ENCODE measurements at places on chromosomes 13 and 19.

DNA sequence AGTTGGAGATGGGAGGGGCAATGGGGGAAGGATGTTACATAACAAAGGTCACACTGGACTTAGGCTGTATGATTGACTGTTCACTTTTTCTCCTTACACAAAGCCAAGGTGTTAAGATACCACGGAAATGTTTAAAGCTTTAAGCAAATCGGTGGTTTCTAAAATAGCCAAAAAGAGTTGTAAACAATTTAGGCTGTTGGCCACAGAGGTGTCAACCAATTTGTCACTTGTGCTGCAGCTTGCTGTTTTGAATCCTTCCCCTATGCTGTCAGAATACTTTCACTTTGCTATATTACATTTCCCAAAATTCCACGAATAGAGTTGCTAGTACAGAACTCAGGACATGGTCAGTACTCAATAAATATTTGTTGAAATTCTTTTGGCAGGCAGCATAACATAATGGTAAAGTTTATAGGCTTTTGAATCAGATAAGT lies 149.3 kb downstream of the VWA8 start:
- H3K4me3 ChIP-seq: no peak overlapping the region
- no peaks in the 10 kb centered on the region for H3K27me3 ChIP-seq
- peaks cover 30% of the 10 kb centered on the region for H3K36me3 ChIP-seq
- DNase-seq: no peak
- H3K4me1 ChIP-seq: no peaks in the 10 kb centered on the region

DNA sequence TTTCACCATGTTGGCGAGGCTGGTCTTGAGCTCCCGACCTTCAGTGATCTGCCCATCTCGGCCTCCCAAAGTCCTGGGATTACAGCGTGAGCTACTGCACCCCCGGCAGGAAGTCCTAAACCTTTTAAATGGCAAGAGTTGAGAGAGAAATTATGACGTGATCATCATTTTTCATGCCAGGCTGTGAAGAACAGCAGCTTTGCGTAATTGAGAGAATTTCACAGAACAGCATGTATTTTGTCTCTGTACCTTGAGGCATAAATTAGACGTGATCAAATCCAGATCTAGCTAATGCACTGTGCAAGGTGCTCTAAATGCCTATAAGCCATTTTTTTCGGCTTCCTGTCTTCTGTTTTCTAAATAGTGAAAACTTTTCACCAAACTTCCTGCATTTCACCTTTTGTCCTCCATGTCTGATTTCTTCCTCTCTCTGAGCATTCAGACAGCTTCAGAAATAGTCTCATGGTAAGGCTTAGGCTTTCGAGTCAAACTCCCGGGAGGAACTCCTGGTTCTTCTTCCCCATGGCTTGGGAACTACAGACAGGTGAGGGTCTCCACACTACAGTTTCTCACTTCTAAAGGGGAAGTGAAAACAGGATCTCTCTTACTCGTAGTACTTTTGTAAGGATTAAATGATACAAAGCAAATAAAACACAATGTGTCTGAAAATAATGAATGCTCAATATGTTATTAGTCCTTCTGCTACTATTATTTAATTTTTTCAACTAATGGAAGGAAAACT lies 51.0 kb downstream of the WDFY2 start:
- H3K4me1 ChIP-seq: peaks cover 57% of the 10 kb centered on the region
- DNase-seq: no peak
- H3K4me3 ChIP-seq: no peak overlapping the region
- no peak overlapping the region for H3K27ac ChIP-seq
- no peaks in the 10 kb centered on the region for H3K36me3 ChIP-seq
- H3K27me3 ChIP-seq: no peaks in the 10 kb centered on the region

GRCh38 chr19:17327654-17328516 lies 6.8 kb downstream of the ANO8 start:
- H3K4me3 ChIP-seq: peak overlapping the region; percentile 55
- peak overlapping the region; percentile 35 for H3K27ac ChIP-seq
- peaks cover 13% of the 10 kb centered on the region for H3K27me3 ChIP-seq
- peaks cover 4% of the 10 kb centered on the region for H3K36me3 ChIP-seq

- DNase-seq: no peak
- H3K27me3 ChIP-seq: no peaks in the 10 kb centered on the region
- no peak overlapping the region for H3K4me3 ChIP-seq
- no peaks in the 10 kb centered on the region for H3K36me3 ChIP-seq
- no peak overlapping the region for H3K27ac ChIP-seq
- peaks cover 5% of the 10 kb centered on the region for H3K4me1 ChIP-seq
Observed at GRCh38 chr19:56125806-56126590, 4.9 kb upstream of the ZNF787 start.
